ENCODE measurements at places on chromosomes 2 and 18. TPM values are rescaled to one million over a fixed set of nuclear protein-coding genes. Genes with fewer than 3 reads are reported as not detected.

The OR6B2 gene
- not detected for total RNA-seq

The THAP4 gene
- total RNA-seq = 52.8 TPM

The GKN1 gene
- total RNA-seq = not detected

The HK2 gene
- 13.8 TPM for total RNA-seq

The ICOS gene
- not detected for total RNA-seq

The CCL20 gene
- not detected for total RNA-seq

The UGT1A5 gene
- total RNA-seq = not detected

- peak overlapping the region; percentile 35 for H3K4me3 ChIP-seq
- no peaks in the 10 kb centered on the region for H3K36me3 ChIP-seq
- H3K27me3 ChIP-seq = peaks cover 3% of the 10 kb centered on the region
- H3K4me1 ChIP-seq = peaks cover 13% of the 10 kb centered on the region
- H3K27ac ChIP-seq = no peak overlapping the region
- no peak for DNase-seq
Measured at GRCh38 chr2:1170241-1170640, 219.6 kb downstream of the SNTG2 start.

DNA sequence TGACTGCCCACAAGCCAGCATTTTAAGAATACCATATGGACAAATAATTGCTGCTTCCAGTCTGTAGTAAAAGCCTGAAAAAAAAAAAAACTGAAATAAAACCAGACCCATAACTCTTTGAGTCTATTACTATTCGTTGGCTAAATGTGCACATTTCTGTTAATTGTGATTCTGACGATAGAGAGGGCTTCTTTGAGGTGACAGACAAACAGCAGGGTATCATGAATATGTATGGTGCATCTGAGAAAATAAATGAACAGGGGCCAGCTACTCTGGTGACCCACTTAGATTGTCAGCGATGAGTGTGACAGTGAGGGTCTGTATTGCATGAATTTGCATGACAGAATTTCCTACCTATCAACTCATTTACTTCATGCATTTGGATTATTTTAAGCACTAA, 427.8 kb upstream of the SOX11 start:
- DNase-seq = no peak
- H3K27me3 ChIP-seq = peaks cover 3% of the 10 kb centered on the region
- no peak overlapping the region for H3K4me3 ChIP-seq
- H3K27ac ChIP-seq = no peak overlapping the region

DNA sequence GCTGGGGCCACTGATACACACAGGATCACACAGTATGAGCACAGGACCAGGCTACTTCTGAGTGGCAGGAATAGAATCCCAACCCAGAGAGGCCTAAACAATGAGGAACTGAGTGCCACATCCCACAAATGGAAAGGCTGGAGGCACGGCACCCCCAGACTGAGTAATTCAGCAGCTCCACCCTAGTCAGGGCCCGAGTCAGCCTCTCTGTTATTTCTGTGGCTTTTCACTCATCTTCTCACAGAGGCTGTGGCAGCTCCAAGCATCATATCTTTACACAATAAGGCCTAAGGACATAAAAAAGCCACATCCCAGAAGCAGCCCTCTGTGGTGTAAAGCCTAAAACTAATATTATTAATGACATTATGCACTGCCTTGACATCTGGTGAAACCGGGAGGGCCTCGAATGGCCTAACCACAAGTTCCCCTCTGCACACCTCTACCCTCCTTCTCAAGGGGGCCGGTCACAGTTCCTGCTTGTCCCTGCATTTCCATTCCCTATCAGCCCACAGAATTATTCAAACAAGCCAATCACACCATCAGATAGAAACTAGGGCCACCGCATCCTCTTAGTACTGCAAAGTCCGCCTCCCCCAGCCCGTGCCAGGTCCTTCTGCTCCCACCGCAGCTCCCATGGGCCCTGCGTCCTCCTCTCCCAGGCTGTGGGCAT, 12.5 kb upstream of the MAL start:
- H3K36me3 ChIP-seq = no peaks in the 10 kb centered on the region
- no peak for DNase-seq
- H3K27me3 ChIP-seq = peaks cover 10% of the 10 kb centered on the region

DNA sequence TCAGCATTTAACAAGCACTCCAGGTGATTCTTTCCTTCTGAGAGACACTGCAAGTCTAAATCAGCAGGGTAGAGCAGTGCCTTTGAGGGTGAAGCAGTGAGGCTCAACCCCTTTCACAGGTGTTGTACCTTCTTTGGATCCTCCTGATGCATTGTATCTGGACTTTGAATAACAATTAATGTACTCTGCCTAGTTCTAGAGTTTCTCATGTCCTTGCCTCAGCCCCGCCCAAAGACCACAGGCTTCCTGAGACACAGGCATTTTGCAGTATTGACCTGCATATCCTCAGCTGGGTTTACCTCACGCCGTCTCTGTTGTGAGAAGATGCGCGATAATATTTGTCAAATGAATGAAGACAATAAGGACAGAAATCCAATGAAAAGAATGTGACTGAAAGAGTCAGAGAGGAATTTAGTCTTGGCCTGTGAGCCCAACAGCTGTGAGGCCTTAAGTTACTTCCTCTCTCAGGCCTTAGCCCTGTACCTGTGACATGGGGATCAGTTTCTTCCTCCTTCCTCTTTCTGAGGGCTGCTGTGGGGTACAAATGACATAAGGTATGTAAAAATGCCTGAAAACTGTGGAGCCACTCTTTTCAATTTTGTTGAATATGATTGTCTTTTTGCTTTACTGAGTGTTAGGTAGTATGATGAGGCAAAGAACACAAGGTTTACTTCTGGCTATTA, 43.7 kb downstream of the WIPF1 start:
- no peak for DNase-seq
- no peak overlapping the region for H3K4me3 ChIP-seq
- no peak overlapping the region for H3K27ac ChIP-seq

GRCh38 chr18:32732165-32732564, 40.7 kb downstream of the KLHL14 start:
- DNase-seq = no peak
- peaks cover 4% of the 10 kb centered on the region for H3K4me1 ChIP-seq
- H3K27ac ChIP-seq = no peak overlapping the region

DNA sequence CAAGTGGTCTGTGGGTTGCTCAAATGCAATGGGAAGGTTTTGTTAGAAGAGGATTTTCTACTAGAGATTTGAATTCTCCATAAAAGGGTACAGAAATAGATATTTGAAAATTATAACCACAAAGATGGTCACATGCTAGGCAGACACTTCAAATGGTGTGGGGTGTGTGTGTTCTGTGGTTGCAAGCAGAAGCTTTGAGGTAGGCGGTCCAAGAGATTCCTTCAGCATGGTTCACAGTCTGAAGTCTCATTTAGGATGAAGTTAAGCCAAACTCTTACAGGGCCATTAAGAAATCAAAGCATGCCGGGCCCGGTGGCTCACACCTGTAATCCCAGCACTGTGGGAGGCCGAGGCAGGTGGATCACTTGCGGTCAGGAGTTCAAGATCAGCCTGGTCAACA, 38.3 kb upstream of the RMDN2 start:
- peaks cover 5% of the 10 kb centered on the region for H3K4me1 ChIP-seq
- H3K36me3 ChIP-seq = no peaks in the 10 kb centered on the region
- no peak for DNase-seq
- no peak overlapping the region for H3K27ac ChIP-seq
- peaks cover 25% of the 10 kb centered on the region for H3K27me3 ChIP-seq
- H3K4me3 ChIP-seq = no peak overlapping the region

DNA sequence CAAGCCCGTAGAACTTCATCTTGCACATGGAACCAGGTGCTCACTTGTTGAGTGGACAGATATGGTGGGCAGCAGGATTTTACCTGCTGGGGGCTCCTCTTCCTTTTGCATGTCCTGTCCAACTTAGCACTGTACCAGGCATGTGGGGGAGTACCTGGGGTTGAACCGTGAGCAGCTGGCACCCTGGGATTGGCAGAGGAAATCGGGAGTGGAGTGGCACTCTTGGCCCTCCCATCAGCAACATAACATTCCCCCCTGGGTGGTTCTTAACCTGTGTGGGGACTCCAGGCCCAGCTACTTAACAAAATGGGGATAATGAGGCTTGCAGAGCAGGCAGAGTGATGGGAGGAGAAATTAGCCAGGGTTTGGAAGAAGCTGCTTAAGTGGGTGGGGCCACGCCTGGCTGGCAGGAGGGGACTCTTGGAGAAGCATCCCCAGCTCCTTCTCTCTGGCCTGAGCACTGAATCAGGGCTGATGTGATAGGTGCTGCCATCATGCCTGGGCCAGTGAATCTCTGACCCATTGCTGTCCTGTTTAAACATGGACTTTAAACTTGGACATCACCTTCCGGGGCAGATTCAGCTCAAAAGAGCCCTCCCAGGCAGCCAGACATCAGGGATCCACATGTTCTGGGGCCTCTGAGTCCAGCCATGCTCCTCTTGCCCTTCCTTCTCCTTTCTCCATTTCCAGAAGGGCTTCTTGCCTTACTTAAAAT, 15.5 kb downstream of the FOSL2 start:
- peak overlapping the region; percentile 42 for H3K27ac ChIP-seq
- H3K4me3 ChIP-seq = no peak overlapping the region
- H3K36me3 ChIP-seq = peaks cover 59% of the 10 kb centered on the region

DNA sequence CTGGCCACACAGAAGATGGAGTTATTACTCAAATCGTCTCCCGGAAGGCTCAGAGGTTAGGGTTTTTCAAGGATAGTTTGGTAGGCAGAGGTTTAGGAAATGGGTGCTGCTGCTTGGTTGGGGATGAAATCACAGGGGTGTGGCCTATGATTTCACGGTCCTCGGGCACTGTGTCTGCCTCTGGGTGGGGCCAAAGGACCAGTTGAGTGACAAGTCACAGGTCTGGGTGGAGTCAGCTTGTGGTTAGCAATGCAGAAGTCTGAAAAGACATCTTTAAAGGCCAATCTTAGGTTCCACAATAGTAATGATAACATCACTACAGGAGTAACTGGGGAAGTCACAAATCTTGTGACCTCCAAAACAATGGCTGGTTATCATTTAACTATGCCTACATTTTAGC, 387.8 kb downstream of the ZNF521 start:
- H3K27me3 ChIP-seq = peaks cover 3% of the 10 kb centered on the region
- no peak overlapping the region for H3K4me3 ChIP-seq
- DNase-seq = no peak
- H3K36me3 ChIP-seq = no peaks in the 10 kb centered on the region
- no peaks in the 10 kb centered on the region for H3K4me1 ChIP-seq

DNA sequence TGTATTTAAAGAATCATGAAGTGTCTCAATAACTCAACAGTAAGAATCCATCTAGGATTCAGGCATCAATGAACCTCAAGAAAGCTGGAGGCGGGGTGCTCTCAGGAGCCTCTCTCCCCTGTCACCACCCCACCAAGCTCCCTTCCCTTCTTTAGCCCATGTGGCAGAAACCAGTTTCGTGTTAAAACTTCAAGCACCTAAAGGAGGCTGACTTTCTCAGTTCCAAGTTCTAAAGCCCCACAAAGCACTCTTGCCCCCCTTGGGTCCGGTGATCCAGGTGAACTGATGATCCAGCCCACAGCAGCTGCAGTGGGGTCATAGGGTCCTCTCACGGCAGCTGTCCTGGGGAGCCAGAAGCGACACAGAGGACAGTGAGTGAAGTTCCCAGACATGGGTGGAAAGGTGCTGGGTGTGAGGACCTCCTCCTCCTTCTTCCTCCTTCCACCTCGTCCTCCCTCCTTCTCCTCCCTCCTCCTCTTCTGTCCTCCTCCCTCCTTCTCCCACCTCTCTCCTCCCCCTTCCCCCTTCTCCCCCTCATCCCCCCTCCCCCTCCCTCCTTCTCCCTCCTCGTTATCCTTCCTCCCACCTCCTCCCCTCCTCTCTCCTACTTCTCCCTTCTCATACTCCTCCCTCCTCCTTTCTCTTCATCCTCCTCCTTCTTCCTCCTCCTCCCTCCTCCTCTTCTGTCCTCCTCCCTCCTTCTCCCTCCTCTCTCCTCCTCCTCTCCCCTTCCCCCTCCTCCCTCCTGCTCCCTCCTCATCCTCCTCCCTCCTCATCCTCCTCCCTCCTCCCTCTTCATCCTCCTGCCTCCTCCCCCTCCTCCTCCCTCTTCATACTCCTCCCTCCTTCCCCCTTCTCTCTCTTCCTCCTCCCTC, 192.4 kb upstream of the AGAP1 start:
- peak; percentile 23 for DNase-seq
- peaks cover 4% of the 10 kb centered on the region for H3K36me3 ChIP-seq
- peaks cover 13% of the 10 kb centered on the region for H3K4me1 ChIP-seq
- no peak overlapping the region for H3K27ac ChIP-seq
- no peak overlapping the region for H3K4me3 ChIP-seq

Data from osteocyte (in vitro differentiated cells).